ENCODE measurements at places on chromosomes 1 and 21. TPM values are rescaled to one million over a fixed set of nuclear protein-coding genes. Genes with fewer than 3 reads are reported as not detected.

DNA sequence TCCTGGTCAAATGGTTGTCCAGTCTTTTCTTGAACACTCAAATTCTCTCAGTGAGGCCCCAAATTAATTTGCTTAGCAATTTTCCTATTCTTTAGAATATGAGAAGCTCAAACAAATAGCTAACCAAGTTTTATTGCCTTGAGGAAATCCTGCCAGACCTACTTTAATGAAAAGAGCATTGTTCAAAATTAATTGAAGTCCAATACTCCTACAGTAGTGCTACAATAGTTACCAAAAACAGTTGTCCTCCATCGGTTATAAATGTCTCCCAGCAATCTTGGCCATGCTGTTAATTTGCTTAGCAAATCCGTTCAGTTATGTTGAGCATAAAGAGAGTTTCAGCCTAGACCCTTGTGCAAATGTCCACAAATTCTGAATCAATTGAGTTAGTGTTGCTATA lies 112.9 kb downstream of the MAB21L3 start:
- H3K27me3 ChIP-seq: no peaks in the 10 kb centered on the region
- H3K27ac ChIP-seq: no peak overlapping the region
- no peak for DNase-seq
- no peaks in the 10 kb centered on the region for H3K36me3 ChIP-seq
- H3K4me3 ChIP-seq: no peak overlapping the region

DNA sequence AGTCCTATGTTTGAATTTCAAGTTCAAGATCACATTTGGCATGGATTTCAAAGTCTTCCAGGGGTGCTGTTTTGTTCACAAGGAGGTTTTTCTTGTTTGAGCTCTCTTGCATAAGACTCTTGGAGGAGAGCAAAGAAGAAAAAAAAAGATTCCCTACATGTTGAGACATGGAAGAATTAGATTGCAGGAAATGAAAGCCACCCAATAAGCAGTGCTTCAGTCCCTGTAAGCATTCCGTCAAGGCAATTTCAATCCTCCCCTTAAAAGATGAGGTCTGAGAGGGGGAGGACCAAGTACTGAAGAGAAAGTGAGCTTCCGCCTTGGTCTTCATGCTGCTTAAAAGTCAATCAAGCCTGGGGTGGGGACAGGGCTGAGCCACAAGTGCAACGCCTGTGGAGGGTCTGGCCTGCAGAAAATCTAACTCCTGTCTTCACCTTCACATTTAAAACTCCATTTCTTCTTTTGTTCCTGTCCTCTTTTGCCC lies 50.2 kb downstream of the LPAR3 start:
- peaks cover 10% of the 10 kb centered on the region for H3K4me1 ChIP-seq
- peaks cover 2% of the 10 kb centered on the region for H3K27me3 ChIP-seq
- H3K36me3 ChIP-seq: no peaks in the 10 kb centered on the region
- no peak overlapping the region for H3K4me3 ChIP-seq
- DNase-seq: no peak

- peaks cover 34% of the 10 kb centered on the region for H3K27me3 ChIP-seq
- no peak for DNase-seq
- no peak overlapping the region for H3K4me3 ChIP-seq
- no peaks in the 10 kb centered on the region for H3K4me1 ChIP-seq
- no peaks in the 10 kb centered on the region for H3K36me3 ChIP-seq
- H3K27ac ChIP-seq: no peak overlapping the region
These were observed 20.7 kb downstream of the OLIG2 start for GRCh38 chr21:33046455-33046854.

DNA sequence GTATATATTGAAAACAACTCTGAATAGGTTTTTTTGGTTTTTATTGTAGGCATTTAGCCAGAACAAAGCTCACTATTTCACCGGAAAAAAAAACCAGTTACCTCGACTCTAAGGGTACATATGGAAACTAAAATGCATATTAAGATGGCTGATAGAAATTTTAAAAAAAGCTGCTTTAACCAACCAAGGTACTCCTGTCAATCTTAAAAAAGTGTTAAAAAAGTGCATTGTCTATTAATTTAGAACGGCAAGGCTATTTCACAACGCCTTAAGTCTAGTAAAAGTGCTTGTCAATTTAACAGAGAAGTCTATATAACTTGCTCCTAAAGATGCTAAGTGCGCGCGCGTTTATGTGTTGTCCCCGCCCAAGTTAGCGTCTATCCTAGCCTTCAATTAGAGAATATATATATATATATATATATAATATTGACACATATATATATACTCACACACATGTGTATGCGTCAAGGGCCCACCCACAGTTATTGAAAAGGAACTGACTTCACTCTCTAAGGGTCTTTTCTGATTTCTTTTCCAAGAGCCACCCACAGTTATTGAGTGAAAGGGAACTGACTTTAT lies 934 bp downstream of the ASPM start:
- peaks cover 14% of the 10 kb centered on the region for H3K4me1 ChIP-seq
- peak overlapping the region; percentile 99 for H3K27ac ChIP-seq
- no peak for DNase-seq

The BMP8A gene
- total RNA-seq: not detected

The ROR1 gene
- total RNA-seq: 0.12 TPM
